CD4-positive, alpha-beta T cell treated with Interleukin-2 at 100 ng/mL for 4 hours (primary cell): ENCODE measurements at places on chromosomes 13 and 19.

DNA sequence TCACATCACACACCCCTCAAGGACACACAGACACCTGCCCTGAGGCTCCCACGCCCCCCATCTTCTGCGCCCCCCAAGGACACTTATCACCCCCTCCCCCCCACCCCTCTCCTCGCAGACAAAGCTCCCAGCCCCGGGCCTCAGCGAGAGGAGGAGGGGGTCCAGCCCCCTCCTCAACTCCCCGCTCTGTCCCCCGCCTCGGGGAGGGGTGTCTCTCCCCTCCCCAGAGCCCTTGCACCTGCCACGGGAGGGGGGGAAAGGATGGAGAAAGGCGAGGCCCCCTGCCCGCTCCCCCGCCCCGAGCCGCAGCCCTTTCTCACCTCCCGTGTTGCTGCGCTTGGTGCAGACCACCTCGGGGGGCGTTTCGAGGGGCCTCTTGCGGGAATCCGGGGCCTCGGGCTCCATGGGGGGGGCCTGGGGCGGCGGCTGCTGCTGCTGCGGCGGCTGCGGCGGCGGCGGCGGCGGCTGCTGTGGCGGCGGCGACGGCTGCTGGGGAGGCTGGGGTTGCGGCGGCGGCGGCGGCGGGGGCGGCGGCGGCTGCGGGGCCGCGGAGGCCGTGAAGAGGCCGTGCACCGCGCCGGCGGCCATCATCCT is 621 bp downstream of the NOVA2 start:
- no peak for DNase-seq

GRCh38 chr13:51626749-51627148 is 42.5 kb downstream of the WDFY2 start:
- no peak for DNase-seq

DNA sequence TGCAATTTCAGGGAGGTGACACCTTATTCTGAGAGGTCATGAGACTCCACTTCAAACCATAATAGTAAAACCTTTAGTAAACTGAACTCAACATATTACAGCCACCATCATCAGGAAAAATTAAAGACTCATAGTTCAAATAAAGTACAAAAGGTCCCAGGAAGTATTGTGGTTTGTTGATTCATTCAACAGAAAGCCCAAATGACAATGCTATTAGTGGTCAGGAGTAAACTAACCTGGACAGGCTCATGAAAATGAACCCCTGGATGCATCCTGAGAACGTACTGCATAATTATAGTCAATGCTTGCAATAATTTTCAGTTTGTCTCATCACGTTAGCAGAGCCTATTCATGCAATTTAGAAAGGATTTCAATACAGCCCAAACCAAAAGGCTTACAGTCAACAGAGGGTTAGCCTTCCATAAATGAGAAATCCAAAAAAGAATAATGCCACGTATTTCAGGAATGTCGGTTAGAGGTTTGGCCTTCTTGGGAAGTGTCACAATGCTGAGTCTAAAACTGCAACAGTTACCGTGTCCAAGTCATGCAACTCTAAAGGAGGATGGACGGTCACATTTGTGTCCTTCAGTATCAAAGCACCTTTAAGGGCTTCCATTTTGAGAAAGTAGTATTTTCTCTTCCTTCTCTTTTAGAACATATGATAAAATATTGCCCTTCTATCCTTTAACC is 280.8 kb downstream of the ABCC4 start:
- no peak for DNase-seq

GRCh38 chr19:47407417-47407774 is 11.9 kb downstream of the MEIS3 start:
- no peak for DNase-seq

- DNase-seq: no peak
Measured at GRCh38 chr19:10113964-10114650, 2.6 kb downstream of the P2RY11 start.

DNA sequence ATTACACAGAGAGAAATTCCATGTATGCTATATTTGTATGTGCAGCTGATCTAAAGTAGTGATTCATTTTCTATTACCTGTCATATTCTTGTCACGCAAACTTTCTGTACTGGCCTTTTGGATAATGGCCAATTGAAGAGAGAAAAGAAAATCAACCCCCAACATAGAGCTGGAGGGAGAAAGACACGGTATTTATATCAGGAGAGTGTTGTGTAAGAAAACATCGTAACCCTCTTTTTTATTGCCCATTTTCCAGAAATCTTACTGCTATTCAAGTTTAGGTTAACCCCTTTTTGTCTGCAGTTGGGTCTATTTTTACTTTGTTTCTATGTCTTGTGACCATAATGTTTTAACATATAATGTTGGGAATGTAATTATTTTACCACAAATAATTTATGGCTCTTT is 27.9 kb downstream of the DGKH start:
- no peak for DNase-seq

- no peak for DNase-seq
Measured at GRCh38 chr13:81664872-81665271, 1323.9 kb upstream of the SPRY2 start.

- peak; percentile 92 for DNase-seq
Measured at GRCh38 chr19:39405958-39406655, 540 bp upstream of the ZFP36 start.

DNA sequence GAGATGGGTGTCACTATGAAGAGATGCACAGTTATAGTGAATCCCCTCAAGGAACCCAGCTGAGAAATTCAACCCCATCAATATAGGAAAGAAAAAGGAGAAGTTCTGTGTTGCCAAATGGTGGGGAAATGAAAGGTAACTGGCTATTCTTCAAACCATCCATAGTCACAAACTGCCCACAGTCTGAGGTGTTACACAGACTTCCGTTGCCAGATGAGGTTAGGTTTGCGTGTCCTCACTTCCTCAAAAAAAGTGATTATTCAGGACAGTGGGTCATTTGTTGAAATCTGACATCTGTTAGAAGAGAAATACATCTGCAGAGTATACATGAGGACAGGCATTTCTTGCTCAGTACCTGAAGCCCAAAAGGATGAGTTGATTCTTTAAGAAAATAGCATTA is 9.0 kb downstream of the SIGLEC5 start:
- peak; percentile 3 for DNase-seq

DNA sequence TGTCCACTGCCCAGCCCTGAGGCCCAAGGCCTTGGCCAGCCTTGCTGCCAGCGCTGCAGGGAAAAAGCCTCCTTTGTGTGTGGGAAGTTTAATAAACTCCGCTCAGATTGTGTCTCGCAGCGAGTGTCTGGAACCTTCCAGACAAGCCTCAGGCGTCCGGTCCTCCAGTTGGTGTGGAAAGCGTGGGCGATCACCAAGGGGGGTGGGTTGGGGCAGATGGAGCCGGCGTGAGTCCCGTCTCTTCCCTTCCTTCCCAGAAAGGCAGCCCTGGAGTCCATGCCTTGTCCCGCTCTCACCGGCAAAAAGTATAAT is 4.6 kb downstream of the STK11 start:
- no peak for DNase-seq

DNA sequence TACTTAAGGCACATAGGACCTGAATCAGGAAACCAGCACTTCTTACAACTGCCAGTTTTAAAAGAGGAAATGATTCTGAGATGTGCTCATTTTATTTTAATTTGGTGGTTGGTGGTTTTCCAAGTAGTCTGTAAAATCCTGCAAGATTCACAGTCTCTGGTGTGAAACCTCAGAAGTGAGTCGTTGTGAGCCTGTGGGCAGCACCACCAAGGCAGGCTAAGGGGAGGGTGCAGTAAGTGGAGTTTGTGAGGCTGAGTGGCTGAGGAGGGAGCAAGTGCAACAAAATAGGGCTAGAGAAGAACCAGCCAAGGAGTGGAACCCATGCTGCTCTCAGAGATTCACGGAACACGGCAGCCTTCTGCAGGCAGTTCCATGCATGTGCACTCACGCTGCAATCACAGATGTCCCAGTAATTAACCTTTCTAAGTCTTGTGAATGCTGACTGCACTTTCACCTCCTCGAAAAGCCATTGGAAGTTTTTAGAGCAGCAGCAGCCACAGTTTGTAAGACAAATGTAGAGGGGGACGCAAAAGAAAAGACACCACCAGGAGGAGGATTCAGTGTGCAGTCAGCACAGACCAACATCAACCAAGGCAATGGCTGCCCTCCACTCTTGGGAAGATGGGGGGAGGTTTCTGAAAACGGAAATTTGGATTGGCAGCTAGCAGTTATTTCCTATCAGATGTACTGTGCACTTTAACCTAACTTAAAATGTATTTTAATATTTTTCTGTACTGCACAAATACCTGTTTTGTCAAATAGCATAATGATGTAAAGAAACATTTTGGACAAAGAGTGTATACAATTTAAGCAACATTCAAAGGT is 44.9 kb downstream of the ESD start:
- DNase-seq: peak; percentile 77

DNA sequence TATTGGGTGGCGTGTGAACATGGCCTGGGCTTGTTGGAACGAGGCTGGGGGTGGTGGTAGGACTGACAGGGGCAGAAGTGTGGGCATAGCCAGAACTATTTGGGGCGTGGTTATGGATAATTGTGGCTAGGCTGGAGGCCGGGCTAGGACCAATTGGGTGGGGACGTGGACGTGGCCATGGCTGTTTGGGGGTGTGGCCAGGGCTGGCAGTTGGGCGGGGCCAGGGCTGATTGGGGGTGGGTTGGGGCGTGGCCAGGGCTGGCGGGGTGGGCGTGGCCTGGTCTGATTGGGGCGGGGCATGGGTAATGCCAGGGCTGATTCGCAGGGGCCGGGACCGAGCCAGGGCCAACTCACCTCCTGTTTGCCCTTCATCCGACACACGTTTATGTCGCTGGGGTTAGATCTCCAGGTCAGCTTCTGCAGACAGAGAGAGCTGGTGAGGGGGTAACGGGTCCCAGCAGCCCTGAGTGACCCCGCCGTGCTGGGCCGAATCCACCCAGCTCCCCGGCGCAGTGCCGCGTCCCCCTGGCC is 2.8 kb downstream of the SEMA6B start:
- no peak for DNase-seq

DNA sequence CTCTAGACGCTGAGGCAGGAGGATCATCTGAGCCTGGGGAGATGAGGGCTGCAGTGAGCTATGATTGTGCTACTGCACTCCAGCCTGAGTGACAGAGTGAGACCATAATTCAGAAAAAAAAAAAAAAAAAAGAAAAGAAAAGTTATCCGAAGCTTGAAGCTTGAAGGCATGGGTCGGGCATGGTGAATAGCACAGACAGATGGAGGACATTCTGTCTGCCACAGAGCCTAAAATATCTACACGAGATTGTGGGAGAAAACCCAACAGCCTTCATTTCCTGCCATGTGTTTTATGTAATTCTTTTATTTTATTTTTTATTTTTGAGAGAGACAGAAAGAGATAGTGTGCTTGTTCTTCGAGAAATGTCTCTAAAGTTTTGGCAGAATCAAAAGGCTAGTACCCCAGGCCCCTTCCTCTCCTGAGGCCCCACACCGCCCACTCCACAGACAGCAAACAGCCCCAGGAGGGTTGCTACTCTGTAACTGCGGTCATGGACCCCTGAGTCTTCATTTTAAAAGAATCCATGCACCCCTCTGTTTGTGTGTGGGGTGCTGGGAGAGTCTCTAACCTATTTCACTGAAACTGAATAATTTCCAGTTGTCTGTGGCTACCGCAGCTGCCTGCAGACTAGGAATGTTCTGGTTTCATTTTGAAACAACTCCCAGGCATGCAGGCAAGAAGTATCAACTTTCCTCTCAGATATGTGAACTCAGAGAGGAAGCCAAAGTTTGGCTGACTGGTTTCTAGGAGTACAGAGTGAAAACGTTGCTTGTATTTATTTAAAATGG is 38.4 kb upstream of the RCBTB2 start:
- DNase-seq: no peak

- no peak for DNase-seq
Measured at GRCh38 chr13:48356750-48357149, 53.2 kb downstream of the RB1 start.

GRCh38 chr19:34135821-34136611 is 36.3 kb upstream of the LSM14A start:
- DNase-seq: no peak

DNA sequence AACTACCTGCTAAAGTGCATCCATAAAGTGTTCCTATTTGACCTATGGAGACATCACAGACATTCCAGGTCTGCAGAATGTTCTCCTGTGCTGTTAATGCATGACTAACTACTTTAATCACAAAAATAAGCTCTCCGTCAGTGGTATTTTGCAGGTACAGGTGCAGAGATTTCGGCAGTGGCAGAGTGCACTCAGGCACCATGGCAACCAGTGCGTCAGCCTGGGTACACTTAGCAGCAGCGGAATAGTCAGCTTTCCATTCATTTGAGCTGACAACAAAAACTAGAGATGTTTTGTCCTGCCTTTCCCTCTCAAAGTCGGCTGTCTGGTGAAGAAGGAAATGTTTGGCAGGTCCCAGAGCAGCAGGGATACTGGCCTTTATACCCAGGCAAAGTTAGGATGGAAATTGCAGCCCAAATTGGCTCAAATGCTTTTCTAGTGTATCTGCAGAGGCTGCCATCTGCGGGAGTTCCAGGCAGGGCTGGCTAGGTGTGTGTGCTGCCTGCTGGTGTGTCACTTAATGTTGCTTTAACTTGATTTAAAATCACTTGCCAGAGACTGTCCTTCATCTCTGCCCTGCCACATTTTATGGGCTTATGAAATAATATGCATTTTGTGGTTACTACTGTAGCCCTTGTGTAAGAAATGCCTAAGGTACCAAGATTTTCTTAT is 195.8 kb downstream of the RAP2A start:
- DNase-seq: no peak

DNA sequence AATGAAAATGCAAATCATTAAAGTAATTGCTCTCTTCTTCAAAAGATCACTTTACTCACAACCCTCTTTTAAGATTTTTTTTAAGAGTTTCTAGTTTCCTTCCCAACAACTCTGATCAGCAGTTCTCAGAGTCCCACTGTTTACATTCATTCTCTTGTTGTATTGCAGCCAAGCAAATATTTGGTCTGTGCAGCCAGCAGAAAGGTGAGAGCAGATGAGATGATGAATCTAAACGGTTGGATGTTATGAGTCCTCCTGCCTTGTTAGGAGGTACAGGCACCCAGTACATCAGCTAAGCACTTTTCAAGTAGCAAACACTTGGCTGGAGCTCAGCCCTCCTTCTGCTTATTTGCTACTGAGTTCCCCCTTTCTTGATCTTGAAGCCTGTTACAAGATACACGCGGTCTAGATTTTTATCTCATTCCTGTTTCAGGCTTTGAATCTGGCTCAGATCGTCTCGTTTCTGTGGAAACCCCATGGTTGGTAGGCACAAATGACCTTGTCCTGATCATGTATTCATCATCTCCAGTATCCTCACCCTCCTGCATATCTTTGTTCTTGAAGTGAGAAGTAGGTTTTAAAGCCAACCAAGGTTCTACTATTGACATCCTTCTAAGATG is 300.7 kb downstream of the DCT start:
- DNase-seq: no peak

GRCh38 chr13:92591117-92591516 is 635.5 kb upstream of the GPC6 start:
- DNase-seq: no peak

DNA sequence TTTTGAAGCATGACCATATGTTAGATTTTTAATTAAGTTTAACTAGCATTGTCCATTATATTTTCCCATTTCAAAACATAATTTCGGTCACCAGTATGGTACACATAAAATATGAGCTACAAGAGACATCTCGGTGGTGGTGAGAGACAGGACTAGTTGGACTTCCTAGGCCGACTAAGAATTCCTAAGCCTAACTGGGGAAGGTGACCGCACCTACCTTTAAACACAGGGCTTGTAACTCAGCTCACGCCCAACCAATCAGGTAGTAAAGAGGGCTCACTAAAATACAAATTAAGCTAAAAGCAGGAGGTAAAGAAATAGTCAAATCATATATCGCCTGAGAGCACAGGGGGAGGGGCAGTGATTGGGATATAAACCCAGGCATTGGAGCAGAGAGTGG is 22.9 kb downstream of the DNAJC15 start:
- DNase-seq: no peak
